Activated naive CD4-positive, alpha-beta T cell treated with anti-CD3 and anti-CD28 coated beads for 36 hours (primary cell): ENCODE measurements at places on chromosomes 5 and 9.

GRCh38 chr5:108295578-108296368, 86.1 kb downstream of the FBXL17 start:
- DNase-seq, result no peak

DNA sequence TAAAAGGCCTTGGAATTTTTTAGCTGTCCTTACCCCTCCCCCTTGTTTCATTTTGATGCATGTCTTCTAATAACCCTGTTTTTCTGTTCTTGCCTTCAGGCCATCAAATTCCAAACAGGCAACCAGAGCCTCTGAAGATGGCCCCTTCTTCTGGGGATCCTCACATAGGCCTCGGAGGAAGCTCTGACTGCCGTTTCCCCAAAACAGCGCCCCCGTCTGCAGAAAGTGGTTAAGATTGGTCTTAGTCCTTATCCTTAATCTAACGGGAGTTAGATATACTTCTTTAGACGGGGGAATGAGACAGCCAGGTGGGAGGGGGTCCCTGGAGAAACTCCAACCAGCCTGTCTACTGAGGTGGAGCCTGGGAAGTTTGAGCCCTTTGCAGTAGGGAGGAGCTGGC, 226.3 kb upstream of the ZNF608 start:
- no peak for DNase-seq

GRCh38 chr5:126376443-126376842, 46.8 kb upstream of the GRAMD2B start:
- no peak for DNase-seq

- no peak for DNase-seq
Measured at GRCh38 chr9:127172066-127172707, 49.8 kb upstream of the ANGPTL2 start.

DNA sequence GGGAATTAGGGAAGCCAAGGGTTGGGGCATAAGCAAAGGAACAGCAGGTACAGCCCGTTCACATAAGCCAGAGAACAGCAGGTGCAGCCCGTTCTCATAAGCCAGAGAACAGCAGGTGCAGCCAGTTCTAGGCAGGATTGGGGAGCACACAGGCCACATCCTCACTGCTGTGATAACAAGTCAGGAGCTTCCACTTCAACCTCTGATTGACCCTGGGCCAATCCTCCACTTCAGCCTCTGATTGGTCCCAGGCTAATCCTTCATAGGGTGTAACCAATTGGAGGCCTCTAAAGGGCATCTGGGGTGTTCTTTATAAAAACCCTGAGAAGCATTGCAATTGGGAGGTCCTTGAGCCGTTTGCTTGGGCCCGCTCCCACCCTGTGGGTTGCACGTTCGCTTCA, 27.5 kb downstream of the CEL start:
- DNase-seq, result no peak

DNA sequence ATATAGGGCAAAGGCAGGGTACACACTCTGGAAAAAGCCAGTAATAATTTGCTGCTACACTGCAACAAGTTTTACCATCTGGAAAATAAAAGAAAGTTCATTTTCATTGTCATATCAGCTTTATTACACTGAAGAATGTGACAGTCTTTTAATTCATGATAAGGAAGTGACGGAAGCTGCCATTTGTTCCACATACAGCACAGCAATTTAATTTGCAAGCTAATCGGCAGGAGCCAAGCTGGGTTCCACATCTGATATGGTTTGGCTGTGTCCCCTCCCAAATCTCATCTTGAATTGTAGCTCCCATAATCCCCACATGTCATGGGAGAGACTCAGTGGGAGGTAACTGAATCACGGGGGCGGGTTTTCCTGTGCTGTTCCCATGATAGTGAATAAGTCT, 16.5 kb downstream of the PRELID2 start:
- no peak for DNase-seq

GRCh38 chr5:139675825-139676224, 27.7 kb downstream of the CXXC5 start:
- no peak for DNase-seq

DNA sequence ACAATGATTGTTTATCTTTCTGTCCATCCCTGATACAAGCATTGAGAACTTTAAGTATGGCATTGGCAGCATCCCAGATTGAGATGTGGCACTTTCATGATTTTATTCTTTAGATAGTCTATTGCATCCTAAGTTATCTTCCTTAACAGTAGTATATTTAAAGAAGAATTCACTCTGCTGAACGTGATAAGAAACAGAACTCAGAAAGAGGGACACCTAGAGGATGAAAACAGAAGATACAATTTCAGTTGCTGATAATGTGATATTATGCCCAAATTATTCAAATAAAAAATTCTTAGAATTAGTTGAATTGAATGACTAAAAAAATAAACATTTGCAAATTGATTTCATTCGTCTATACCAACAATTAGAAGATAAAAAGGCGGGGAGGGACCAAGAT, 218.1 kb upstream of the DMRTA1 start:
- no peak for DNase-seq

GRCh38 chr5:130992095-130992494, 173.0 kb downstream of the HINT1 start:
- DNase-seq, result no peak

DNA sequence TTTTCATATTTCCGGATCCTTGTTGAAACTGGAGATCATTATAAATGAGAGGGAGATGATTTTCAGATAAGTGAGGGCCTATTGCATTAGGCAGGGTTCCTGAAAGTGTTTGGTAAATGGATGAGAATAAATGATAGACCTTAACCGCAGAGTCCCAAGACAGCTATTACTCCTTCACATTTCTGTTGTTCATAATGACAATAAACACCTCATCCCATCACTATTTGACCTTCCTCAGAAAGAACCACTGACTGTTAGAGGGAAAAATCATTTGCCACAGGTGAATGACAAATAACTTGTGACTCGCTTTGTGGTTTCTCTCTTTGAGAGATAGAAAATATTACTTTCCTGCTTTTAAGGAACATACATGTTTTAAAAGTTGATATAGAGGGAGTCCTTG, 47.3 kb upstream of the TRMT10B start:
- no peak for DNase-seq

- no peak for DNase-seq
Measured at GRCh38 chr9:131562032-131562959, 17.0 kb downstream of the PRRT1B start.

- DNase-seq, result no peak
Measured at GRCh38 chr9:21804331-21804730, 1.9 kb downstream of the MTAP start.

- DNase-seq, result no peak
Measured at GRCh38 chr5:14450018-14450524, 131.5 kb upstream of the OTULINL start.

GRCh38 chr5:109580225-109580624, 109.5 kb upstream of the MAN2A1 start:
- no peak for DNase-seq

GRCh38 chr5:58207076-58207475, 252.8 kb downstream of the PLK2 start:
- DNase-seq, result no peak

DNA sequence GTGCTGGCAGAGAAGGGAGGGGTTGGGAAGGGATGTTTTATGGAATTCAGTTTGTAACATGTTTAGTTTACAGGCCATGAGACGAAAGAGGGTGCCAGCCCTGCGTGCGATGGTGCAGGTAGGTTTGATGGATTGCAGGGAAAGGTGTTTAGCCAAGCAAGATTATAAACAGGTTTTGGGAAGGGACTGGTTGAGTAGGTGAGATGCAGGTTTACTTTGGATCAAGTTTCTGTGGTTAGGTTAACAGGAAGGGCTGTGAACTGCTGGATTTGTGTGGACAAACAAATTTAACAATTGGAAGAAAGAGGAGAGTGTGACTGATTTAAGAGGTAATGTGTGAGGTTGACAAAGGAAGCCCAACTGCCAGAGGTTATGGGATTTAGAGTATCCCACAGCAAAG, 32.6 kb upstream of the GPX3 start:
- DNase-seq, result no peak

DNA sequence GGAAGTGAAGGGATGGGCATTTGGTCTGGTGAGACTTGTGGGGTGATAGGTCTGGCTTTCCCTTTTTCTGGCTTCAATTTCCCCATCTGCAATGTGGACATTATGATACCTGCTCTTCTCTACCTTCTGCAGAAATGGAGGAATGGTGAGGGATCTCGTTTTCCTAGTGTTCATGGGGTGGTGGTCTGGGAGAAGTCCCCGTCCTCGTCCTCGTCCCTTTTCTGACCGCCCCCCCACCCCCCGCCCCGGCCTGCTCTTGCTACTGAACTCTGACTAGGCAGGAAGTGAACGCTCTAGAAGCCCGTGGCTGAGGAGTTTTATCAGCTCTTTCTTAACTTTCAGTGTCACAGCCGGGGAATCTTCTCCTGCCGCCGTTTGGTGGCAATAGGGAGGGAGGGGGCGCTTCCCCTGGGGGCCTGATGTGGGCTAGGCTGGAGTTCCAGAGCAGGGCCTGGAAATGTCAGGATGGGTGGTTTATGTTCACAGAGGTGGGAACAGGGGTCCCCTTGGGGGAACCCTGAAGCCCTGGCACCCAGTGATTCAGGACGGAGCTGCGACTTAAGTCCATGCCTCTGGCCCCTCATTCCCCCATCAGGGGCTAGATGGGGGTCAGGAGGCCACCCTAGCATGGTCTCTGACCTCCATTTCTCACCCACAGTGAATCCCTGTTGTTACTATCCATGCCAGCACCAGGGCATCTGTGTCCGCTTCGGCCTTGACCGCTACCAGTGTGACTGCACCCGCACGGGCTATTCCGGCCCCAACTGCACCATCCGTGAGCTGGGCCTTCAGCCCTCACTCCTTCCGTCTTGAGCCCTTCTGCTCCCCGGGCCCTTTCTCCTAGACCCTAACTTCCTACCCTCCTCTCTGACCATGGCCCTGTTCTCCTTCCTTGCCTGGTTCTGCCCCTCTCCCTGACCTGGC, 6.7 kb downstream of the PTGS1 start:
- no peak for DNase-seq

- peak; percentile 51 for DNase-seq
Measured at GRCh38 chr5:148799737-148800527, 26.5 kb upstream of the ADRB2 start.

DNA sequence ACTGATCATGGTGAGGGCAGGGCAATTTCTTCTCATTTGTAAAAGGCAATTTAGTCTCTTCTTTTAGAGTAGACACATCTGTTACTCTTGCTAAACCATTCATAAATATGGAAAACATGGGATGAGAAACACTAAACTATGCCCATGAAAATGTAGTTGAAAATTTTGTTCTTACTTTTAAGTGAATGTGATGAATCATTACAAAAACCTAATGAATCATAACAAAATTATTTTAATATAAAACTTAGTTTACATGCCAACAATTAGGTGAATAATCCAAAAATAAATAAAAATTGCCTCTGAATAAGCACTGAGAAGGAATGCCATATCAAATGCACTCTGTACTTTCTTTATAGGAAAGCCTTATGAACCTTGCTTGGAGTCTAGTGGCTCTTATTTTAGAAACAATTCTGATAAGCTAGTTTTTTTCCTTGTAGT, 297.7 kb upstream of the EFNA5 start:
- no peak for DNase-seq

DNA sequence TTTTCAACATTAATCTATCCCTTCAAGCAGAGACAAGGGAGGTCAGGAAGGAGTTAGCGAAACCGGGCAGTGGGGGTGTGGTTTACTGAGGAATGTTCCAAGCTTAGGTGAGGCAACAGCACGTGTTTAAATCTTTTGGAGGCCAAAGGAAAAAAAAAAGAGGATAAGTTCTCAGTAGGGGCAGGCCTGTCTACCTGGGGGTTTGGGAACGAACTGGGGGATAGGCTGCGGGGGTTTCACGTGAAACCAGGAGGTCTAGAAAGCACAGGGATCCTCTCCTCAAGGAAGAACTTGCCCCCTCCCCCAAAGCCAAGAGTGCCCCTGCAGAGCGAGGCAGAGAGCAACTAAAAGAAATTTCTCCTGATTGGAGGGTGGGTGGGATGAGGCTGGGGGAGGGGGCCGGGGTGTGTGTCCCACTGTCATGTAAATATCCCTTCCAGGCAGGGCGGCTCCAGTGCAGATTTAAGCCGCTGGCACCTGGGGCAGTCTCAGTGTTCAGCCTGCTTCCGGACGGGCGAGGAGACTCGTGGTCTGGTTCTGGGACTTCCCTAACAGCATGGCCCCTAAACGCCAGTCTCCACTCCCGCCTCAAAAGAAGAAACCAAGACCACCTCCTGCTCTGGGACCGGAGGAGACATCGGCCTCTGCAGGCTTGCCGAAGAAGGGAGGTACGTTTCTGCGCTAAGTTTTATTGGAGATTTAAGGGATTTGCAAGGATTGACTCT, 5.5 kb upstream of the SET start:
- peak; percentile 53 for DNase-seq

DNA sequence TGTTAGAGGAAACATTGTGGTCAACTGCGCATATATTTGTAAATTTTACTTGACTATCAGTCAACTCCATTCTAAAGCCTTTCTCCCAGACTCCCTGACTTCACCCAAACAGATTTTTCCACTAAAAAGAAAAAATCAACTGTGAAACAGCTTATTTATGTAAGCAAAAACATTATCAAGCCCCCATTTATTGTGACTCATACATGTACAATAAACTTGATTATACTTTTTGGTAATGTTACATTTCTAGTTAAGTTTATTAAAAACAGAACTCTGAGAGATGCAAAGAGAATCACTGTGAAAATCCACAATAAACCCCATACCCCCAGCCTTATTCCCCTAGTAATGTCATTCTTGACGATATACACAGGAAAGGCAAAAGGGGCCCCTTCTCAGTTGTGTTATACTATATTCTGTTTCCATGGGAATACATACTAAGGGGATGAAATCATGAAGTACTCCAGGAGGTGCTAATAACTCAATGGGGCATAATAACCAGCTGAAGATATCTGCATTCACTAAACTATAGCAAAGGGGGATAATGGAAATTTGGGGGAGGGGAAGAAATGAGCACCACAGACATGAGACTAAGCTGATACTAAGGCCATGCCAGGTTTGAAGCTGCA, 616.0 kb downstream of the ACTL7B start:
- no peak for DNase-seq

GRCh38 chr5:1322036-1322900, 22.6 kb downstream of the CLPTM1L start:
- DNase-seq, result no peak
